ENCODE measurements at places on chromosomes 7 and 10.

GRCh38 chr7:158296798-158297104 lies 290.9 kb downstream of the PTPRN2 start:
- no peak for DNase-seq

DNA sequence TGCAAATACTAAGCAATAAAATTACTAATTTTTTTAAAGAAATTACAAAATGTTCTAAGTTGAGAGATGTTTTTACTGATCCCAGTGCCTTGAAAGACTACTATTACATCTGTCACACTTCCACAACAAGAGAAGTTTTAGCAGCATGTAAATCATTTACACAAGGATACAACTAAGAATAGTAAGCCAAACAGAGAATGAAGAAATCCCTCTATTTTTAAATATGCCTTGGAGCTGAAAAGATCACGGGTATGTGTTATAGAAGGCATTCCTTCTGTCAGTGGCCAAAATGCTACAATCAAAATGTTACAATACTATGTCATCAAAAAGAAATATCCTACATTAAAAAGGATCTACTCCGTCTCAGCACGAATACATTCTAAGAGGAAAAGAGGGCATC lies 52.6 kb downstream of the LARP4B start:
- DNase-seq: no peak

DNA sequence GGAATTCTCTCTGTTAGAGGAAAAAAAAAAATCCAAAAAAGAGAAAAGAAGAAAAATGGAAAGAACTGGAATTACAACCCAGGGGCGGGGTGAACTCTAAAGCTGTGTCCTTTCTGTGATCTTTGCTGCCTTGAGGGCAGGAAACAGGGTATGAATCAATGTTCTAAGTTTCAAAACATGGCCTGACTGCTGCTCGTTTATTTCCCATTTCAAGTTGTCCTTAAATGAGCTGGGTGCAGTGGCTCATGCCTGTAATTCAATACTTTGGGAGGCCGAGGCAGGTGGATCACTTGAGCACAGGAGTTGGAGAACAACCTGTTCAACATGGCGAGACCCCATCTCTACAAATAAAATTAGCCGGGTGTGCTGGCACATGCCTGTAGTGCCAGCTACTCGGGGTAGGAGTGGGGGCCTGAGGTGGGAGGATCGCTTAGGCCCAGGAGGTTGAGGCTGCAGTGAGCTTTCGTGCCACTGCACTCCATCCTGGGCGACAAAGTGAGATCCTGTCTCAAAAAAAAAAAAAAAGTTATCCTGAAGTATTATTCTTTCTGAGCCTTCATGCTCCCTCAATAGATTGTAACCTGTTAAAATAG lies 24.7 kb upstream of the TFAM start:
- no peak for DNase-seq

- DNase-seq: no peak
Measured at GRCh38 chr10:72223743-72224101, 7.6 kb upstream of the ASCC1 start.

DNA sequence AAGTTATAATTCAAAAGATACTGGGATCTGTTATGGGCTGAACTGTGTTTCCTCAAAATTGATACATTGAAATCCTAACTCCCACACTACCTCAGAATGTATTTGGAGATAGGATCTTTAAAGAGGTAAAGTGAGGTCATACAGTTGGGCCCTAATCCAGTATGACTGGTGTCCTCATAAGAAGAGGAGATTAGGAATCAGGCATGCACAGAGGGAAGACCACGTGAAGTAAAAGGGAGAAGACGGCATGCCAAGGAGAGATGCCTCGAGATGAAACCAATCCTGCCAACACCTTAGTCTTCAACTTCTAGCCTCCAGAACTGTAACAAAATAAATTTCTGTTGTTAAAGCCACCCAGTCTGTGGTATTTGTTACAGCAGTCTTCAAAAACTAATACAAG lies 5.9 kb upstream of the CFAP69 start:
- DNase-seq: no peak

GRCh38 chr7:122889116-122889515 lies 2.9 kb upstream of the CADPS2 start:
- DNase-seq: no peak

DNA sequence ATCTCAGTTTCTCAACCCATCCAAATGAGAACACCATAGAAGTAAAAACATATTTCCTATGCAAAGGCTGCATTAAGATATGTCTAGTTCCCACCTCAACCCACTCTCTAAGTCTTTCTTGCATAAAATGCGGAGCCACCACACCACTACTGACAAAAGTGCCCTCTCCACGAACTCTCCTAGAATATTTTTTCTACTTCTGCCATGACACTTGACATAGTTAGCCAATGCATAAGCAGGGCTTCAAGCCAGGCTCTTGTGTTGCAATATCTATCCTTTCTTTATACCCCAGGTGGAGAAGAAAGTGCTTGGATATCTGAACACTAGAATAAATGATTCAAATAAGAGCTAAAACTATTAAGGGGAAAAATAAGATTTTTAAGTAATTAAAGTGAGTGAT lies 465.2 kb downstream of the NRG3 start:
- no peak for DNase-seq

DNA sequence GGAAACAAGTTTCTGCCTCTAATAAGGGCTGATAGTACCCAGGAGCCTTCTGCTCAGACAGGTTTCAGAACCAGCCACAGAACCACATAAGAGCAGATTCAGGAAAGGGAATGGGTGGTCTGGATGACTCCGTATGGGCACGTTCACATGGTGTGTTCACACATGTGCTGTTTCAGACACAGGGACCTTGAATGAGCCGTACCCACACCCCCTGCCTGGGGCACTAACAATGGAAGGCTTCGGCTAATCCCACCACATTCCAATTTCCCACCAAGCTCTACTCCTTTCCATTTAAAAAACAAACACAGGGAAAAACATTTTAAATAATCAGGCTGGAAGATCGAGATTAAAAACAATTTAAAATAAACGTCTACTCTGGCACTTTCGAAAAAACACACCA lies 217.3 kb downstream of the GRID1 start:
- DNase-seq: no peak
